ENCODE measurements at places on chromosomes 7 and 10.

DNA sequence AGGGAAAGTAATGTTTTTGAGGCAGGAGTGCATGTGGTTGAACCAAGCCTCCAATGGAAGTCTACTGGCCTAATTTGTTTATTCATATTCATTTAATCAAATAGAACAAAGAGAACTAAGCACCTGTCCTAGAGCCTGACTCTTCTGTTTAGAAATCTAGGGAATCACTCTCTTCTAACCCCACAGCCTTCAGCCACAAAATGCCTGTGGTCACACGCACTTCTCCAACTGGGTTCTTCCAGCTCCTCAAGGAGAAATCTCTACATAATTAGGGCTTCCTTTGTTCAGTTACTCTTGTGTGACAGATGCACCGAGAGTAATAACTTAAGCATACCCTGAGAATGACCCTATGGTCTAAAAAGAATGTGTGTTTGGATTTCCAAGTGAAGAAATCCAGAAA, 133.7 kb upstream of the NAMPT start:
- DNase-seq = no peak

DNA sequence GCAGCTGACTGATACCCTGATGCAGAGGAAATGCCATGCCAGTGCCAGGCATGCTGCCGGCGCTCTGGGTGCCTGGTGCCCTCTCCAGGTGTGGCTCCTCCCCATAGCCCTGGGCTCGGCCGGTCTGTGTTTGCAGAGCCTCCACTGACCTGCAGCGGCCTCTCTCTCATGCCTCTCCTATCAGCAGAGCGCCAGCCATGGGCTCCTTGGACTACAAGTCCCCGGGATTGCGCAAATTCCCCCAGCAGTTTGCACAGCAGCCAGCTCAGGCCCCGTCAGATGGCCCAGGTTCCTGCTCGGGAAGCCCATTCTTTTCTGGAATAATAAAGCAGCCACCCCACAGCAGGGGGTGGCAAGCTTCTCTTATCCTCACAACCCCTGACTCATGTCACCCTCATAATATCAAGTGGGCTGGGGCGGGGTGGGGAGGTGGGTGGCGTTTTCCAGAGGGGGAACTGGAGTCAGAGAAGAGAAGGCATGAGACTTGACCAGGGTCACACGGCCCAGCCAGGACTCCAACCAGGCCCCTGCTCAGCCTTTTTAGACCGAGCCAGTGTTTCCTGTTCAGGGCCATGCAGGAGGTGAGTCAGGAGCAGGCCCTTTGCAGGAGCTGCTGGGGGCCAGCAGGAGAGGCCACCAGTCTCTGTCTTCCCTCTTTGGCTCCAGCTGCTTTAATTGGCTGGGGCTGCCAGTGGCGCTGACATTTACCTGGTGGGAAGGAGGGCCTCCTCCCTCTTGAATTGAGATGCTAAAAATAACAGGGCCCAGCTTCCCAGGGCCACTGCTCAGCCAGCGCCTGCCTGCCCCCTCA, 58.6 kb downstream of the ZMIZ1 start:
- DNase-seq = no peak

DNA sequence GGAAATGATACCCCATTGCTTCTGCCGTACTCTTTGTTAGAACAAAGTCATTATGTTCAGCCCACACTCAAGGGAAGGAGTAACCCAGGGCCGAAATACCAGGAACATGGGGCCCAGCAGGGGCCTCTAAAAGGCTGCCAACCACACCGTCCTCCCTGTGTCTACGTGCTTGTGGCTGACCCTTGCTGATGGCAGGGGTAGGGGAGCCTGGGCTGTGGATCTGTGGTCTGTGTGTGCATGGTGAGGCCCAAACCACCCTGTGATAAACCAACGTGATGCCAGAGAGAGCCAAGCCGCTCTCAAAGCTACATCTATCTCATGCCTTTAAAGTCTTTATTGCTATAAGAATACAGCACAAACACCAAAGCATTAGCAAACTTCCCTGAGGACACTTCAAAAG, 159.2 kb downstream of the CCDC3 start:
- no peak for DNase-seq

DNA sequence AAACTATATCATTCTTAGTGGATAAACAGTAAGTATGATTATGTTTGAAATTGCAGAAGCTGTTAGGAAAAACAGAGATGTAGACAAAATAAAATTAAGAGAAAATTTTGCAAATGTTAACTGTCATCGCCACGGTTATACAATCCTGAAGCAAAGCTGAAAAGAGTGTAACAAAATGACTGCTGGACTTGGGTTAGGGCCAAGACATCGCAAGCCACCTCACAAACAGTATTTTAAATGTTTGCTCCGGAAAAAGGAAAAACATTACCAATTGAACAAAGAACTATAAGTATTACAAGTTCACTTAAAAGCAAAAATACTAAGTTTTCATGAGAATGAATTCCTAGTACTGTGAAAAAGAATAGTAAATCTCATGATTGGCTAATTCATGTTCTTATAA, 60.0 kb downstream of the FAM13C start:
- DNase-seq = no peak

DNA sequence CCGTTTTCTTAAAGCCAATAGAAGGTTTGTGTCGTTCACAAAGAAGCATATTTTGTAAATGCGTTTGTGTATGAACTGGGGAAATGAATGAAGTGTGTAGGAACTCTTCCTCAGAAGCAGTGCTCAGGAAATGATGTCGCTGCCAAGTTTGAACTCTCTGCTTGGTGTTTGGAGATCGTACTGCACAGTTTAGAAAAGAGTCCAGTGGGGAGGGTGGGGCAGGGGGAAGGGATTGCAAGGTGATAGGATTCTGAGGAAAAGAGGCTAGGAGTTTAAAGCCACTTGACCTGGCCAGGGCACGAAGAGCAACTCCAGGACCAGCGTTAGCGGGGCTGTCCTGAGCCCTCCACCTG, 122.2 kb downstream of the CUBN start:
- DNase-seq = no peak

DNA sequence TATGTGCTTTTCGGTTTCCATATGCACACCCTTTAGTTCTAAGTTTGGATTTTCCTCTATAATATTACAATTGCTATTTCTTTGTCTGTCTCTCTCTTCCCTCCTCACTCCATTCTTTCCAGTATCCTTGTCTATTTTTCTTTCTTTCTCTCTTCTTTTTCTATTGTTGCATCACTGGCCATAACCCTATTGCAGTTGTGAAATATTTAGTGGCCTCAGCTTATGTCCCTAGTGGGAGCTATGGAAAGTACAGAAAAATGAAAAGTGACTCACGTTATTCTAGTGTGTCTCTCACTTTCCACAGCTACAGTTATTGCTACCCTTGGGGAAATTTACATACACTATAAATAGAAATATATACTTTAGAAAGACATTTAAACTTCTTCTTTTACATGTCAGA, 59.1 kb downstream of the CNTNAP2 start:
- no peak for DNase-seq

DNA sequence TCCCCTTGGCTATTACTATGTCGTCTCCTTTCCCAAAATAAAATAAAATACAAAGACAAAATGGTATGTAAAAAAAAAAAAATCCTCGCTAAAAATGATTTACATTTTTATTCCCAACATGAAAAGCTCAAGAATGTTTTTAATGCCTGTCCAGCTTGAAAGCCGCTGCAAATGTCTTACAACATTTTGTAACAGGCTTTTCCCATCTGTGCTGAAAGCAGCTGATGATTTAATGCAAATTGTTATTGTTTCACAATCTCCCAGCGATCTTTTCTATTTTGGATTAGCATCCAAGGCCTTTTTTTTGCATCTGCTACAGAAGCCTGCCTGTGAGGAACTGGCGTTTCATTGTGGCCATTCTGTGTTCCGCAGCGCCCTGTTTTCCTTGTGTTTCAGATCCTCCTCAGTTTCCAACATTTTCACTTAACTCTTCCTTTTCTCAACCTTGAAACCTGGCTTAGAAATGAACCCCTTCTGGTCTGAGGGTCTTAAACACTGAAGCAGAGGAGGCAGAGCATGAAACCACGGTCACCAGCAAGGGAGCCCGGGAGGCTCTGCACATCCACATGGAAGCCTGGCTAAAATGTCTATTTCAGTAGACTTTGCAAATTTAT, 712.1 kb downstream of the PARD3 start:
- DNase-seq = no peak

GRCh38 chr10:117503244-117504205, 39.0 kb upstream of the EMX2 start:
- DNase-seq = no peak

- DNase-seq = no peak
Measured at GRCh38 chr10:65413001-65413400, 1512.8 kb upstream of the LRRTM3 start.

DNA sequence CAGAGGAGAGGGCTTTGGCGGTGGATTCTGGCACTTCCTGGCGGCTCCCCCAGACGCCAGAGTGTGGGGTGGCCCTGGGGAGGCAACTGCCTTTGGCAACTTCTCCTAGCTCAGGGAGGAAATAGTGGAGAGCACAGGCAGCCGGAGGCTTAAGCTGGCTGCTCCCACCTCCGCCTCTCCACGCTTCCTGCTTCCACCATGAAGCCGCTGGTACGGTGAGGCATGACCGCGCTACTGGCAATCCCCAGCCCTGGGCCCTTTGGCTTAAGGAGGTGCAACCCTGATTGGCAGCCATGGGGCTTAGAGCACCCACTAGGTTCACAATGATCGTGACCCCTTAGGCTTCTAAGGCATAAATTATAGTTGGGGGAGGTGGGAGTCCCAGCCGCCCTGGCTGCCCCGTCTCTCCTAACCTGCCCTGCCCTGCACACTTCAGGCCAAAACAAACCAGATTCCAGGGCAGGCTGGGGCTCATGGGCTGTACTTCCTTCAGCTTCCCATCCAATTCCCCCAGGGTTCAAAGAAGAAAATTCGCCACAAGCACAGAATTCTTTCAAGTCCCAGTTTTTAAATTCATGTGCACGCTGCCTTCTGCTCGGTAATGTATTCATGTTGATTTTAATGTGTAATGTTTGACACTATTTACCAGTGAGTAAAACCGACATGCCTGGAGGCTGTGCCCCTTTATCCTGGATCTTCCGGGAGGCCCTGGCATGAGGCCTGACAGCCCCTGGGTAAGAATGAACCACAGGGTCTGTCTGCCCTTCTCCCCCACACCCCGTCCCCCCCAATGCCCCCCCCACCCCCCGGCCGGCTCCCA, 90.7 kb upstream of the LRRC4 start:
- no peak for DNase-seq

DNA sequence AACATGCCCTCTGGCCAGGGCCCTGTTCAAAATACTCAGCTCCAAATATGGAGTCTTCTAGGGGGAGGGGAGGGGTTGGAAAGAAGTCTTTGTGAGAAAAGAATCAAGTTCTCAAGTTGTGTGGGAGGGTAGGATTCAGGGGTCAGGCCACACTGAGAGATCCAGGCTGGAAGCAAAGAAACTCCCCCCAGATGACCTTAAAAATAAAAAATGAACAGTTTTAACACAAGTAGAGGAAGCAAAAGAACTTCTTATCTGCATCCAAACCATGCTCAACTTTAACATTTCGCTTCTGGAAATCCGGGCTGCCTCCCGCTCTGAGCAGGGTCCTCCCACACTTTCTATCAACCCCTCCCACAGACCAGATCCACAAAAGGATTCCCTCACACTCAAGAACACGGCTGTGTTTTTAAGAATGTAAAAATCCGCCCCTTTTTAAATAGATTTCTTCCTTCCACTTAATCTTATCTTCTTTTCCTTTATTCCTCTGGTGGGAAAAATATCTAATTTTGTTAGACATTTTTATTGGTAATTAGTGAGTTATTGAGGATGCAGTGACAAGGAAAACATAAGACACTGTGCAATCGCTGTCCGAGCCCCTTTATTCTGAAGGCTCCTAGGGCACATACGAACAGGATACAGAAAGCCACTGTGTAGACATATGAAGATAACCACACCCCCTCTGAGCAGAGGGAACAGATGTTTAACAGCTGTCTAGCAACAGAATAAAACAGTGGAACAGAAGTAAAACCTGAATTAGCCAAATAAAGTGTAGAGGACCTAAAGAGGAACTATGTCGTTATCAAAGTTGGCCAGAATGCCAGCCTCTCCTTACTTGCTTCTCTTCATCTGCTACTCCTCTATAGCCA, 43.8 kb downstream of the CYTH3 start:
- no peak for DNase-seq

- DNase-seq = no peak
Measured at GRCh38 chr10:4803822-4804221, 22.2 kb upstream of the AKR1E2 start.

- DNase-seq = no peak
Measured at GRCh38 chr10:76399226-76399625, 967.8 kb downstream of the LRMDA start.

GRCh38 chr10:61869774-61870525, 31.5 kb upstream of the ARID5B start:
- DNase-seq = no peak

DNA sequence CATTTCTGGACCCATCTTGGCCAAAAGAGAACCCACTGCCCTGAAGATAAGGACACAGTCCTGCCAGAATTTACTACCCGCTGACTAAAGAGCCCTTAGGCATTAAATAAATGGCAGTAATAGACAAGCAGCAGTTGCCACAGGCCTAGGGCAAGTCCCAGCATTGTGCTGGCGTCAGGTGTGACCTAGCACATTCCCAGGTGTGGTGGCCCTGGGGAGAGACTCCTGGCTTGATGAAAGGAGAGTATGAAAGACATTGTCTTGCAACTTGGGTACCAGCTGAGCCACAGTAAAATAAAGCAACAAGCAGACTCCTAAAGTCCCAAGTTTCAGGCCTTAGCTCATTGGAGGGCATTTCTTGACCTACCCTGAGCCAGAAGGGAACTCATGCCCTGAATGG, 715.7 kb upstream of the SORCS1 start:
- no peak for DNase-seq

GRCh38 chr7:47941136-47941844, 7.0 kb downstream of the PKD1L1 start:
- DNase-seq = no peak

- no peak for DNase-seq
Measured at GRCh38 chr7:102897856-102898531, 14.8 kb upstream of the LRRC17 start.

- DNase-seq = no peak
Measured at GRCh38 chr10:120715171-120715570, 136.0 kb upstream of the WDR11 start.

DNA sequence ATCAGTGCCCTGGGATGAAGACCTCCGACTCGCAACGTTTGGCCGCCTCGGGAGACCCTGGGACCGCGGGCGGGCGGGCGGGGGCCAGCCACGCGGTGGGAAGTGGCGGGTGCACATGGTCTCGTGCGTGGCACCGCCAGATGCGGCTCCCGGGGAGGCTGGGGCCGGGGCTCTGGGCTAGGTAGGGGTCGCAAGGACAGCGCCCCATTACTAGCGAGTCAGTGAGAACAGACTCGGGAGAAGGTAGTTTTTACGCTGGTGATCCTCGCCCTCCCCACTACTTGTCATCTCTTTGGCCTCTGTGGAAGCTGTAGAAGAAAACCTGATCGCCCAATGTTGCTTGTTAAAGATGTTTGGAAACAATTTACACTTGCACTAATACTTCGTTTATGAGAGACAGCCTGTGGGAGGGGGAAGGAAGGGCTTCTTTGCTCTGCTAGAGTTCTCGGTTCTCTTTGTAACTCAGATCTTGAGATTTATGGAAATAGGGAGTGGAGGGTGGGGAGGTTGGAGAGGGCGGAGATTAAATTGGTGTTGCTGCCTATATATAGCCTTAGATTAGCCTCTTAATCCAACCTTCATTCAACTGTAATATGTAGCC, 591 bp downstream of the BZW2 start:
- DNase-seq = no peak
